ENCODE measurements at places on chromosomes 12 and 14.

DNA sequence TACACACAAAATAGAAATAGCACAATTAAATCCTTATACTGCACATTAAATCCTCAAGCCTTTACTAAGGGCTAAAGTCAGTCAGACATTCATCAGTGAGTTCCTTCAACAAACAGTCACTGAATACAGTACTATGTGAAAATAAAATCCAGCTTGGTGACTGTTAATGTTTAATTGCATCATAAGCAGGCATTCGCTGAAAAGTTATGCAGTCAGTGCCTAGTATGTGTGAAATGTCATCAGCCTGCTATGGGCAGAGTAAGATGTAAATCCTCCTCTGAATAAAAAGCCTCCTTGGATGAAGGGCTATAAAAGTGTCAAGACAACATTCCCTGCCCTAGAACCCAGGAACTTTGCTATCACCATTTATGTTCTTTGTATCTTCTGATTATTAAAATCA, 116.4 kb downstream of the PRICKLE1 start:
- DNase-seq, result no peak

GRCh38 chr12:31001581-31002360, 71.9 kb upstream of the DDX11 start:
- no peak for DNase-seq

GRCh38 chr14:56491299-56492285, 88.0 kb upstream of the TMEM260 start:
- no peak for DNase-seq

DNA sequence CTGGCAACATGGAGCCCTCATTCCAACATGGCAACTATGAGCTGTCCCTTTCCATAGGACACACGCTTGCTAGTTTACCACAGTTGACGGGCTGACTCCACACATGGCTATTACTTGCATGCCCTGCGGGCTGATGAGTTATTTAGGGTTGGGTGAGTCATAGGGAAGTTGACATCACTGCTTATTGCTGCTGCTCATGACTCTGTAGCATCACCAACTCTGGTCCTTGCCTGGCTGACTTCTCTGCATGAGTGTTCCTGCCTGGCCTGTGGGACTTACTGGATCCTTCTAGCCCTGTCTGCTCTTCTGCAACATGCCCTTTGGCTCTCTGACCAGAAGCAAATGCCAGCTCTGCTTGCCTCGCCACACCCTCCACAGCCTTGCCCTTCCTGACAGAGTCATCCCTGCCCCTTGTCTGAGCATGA, 199.5 kb downstream of the ANO6 start:
- DNase-seq, result peak; percentile 12

DNA sequence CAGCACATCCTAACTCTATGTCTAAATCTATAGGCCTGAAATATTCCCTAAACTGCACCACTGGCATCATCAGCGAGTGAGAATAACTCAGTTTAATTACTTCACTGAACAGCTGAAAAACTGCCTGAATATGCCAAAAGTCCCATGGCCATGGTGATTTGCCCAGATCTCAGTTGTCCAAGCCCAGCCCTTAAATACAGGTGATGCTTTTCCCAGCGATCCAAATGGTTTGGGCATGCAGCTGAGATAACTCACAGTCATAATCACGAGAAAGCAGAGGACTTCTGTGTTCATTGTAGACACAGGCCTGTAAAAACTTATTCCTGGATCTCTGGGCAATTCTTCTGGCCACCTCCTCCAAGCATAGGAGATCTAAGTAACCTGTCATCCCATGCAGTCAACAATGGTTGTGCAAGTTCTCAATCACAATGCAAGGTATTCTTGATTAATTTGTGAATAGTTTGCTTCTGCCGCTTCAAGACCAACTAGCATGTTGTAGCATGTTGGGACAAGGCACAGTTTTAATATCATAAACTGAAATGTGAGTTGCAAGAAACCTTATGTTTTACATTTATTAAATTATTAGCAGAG, 40.5 kb downstream of the DUSP6 start:
- DNase-seq, result no peak

DNA sequence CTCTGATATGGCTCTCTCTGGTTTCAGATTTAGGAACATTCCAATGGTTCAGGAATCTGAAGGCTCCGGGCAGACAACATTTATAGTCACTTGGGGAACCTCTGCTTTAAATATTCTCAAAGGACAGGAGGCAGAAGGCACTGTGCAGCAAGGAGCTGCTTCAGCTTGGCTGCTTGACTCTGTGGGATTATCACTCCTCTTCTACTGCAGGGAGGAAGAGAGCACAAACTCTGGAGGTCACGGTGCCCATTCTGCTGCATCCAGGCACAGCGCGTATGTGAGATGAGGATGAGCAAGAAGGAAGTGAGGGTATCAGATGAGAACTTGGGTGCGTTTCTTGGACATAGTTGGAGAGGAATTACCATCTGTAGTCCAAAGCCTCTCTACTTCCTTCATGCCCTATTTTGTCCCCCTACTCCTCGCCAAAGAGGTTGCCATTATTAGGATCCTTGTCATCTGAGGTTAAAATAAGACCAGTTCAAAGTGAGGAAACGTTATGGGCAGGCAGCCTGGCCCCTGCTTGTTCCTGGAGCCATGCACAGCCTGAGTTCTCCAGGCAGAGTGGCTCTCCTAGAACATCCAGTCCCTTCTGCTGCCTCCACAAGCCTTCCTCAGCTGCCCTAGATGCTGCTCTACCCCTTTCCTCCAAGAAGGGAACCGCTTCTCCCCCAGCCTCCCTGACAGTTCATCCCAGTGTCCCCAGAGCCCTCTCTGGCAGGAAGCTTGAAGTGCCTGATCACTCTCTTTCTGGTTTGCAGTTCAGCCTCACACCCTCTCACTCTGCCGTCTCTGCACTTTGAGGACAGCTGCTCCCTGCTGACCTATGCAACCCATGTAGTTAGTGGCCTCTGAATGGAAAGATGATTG, 12.5 kb downstream of the FGF6 start:
- DNase-seq, result no peak

- DNase-seq, result no peak
Measured at GRCh38 chr12:63276537-63277365, 125.8 kb upstream of the AVPR1A start.

GRCh38 chr14:36320897-36321381, 502 bp upstream of the MBIP start:
- DNase-seq, result no peak

DNA sequence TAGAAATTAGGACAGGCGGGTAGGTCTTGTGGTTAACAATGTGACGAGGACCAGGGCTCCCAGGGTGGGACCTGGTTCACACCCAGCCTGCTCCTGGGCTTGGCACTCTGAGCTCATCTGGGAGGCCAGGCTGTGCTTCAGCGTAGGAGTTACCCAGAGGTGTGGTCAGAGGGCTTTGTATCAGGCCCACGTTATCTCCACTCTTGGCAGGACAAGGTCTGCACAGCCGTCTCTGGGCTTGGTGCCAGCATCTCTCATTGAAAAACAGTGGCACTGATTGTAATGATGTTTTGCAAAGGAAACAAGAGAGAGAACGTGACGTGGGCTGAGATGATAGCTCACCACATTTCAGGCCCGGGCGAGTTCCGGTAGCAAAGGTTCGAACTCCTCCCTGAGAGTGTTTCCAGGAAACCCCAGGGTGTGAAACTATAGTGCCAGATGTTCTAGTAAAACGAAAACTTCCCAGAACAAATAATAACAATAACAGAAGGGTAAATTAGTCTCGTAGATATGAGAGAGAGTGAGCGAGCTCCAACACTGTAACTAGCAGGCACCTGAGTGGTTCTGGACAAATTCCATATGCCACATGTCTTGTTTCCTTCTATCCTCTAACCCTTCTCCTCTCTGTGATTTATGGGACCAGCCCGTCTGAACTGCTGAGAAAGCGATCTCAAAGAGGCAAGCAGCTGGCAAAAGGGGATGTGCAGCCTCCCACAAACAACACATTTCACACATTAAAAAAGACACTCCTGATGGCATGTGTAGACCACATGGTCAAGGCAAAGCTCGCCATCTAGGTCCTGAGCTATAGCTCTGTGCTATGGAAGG, 227.3 kb downstream of the KTN1 start:
- no peak for DNase-seq

DNA sequence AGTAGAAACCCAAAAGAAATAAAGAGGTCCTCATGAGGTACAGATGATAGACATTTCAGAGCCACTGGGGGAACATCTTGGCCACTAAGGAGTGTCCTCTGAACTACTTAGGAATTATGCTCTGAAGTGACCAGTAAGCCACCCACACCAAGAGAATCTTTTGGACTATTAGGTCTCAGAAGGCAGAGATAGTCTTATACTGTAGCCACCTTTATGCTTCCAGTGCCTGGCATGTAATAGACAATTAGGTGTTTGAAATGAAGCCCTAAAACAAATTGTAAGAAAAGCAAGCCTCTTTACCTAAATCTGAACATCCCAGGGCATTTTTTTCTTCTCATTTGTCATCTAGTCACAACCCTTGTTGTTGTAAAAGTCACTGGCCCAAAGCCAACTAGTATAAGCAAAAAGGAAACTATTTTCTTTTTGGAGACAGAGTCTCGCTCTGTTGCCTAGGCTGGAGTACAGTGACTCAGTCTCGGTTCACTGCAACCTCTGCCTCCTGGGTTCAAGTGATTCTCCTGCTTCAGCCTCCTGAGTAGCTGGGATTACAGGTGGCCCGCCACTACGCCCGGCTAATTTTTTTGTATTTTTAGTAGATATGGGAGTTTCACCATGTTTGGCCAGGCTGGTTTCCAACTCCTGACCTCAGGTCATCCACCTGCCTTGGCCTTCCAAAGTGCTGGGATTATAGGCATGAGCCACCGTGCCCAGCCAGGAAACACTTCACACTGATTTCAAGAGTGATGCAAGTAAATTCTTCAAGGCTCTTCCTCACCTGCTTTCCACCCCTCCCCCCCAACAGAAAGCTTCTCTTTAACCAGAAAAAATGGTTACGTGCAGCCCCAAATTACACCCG, 11.1 kb downstream of the PLEKHA5 start:
- no peak for DNase-seq

DNA sequence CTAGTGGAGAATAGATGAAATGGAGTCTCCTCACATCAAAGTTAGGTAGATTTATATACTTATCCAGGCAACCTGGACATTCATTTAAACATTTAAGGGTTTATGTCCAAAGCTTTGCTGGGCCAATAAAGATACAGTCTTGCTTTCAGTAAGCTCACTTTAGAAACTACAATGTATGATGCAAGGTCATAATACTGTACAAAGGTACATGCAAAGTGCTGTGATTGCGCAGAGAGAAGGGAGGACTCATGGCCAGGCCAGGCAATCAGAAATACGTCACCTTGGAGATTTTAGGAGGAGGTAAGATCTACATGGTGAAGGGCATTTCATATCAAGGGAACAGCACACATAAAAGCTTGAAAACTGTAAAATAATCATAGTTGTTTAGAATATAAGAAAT, 113.6 kb downstream of the FGD4 start:
- no peak for DNase-seq

GRCh38 chr14:25150934-25151790, 101.2 kb upstream of the STXBP6 start:
- DNase-seq, result no peak
